Activated CD4-positive, alpha-beta memory T cell treated with anti-CD3 and anti-CD28 coated beads, Interleukin-2, amount 10 ng/mL, durations not matched to agents 7 days and 5 days (primary cell): ENCODE measurements at places on chromosomes 11 and 22.

- DNase-seq, result no peak
Measured at GRCh38 chr11:12624595-12624994, 49.6 kb upstream of the TEAD1 start.

DNA sequence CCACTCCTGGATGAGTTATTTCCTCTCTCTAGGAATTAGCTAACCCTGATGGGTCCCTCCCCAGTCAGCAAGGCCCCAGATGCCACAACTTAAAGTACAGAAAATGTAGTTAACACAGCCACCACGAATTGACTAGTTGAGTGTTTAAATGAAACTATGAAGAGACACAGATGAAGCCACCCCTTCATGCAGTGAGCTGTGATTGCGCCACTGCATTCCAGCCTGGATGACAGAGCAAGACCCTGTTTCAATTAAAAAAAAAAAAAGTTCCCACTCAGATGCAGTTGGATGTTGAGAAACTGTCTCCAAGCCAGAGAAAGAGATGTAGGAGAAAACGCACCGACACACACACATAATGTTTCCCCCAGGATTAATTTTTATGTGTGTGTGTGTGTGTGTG, 53.3 kb downstream of the SCN3B start:
- no peak for DNase-seq

DNA sequence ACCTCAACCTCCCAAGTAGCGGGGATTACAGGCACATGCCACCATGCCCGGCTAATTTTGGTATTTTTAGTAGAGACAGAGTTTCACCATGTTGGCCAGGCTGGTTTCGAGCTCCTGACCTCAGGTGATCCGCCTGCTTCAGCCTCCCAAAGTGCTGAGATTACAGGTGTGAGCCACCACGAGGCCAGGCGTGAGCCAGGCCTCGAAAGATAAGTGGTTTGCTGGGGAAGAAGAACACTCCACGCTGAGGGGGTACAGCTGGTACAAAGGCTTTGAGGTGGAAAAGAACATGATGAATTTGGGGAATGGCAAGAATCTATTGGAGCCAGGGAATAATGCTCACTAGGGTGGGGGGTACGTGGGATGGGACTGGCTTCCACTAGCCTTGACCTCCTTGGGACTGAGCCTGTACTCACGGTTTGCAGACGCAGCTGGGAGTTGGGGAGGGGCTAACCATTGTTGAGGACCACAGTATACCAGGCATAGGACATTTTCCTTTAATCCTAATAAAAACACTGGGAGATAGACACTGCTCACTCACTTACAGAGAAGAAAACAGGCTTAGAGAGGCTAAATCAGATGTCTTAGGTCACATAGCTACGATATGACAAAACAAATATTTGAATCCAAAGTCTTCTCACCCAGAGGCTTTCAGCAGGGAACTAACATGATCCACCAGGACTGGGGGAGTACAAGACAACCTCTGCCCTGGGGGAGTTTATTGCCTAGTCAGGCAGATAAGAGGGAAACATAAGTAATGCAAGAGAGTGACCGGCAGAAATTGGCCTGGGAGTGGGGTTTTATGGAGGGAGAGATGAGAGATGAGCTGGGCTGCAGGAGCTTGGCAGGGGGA, 4.9 kb downstream of the SLCO2B1 start:
- DNase-seq, result no peak

DNA sequence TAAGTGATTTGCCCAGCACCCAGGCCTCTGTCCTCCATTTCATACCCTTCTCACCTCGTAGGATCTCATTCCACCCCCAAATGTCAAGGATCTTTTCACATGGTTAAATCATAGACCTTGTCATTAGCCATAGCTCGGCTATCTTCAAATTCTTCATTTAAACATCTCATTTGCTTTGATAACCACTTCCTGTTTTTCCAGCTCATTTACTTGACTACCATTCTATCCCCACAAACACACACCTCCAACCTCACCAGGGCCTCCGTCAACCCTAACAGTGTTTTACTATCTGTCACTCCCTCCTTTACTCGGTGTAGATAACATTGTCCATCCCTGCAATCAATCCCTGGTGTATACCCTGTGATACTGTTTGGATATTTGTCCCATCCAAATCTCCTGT, 36.8 kb upstream of the LARGE1 start:
- no peak for DNase-seq

DNA sequence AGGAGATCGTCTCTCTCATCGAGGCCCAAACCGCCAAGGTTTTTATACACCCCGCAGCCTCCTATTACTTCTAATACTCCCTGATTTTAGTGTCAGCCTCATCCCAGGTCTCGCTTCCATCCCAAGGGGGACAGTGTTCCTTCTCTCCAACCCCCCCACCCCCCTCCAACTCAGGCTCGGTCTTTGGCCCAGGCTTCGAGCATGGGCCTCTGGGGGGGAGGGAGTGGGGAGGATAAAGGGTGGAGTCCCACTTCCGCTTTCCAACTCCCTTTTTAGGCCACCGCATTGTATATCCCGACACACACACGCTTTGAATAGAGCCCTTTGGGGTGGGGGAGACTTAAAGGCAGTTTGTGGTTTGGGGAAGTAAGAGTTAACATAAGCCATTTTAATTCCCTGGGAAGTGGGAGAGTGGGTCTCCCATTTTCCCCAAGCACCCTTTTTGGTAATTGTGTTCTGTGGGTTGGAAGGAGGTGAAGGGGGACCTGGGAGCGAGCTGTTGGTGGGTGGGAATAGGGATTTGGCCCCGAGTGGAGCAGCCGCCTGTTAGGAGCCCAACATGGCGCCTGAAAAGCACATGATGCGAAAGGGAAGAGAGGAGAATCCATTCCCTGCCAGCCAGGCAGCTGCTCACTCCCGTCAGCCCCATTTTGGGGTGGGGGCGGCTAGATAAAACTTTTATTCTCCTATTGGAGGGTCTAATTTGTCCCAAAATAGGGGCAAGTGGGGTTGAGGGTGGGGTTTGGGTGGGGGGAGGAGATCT, 844 bp downstream of the PCF11 start:
- peak; percentile 59 for DNase-seq
